ENCODE measurements at places on chromosomes 16 and 17.
A peak's percentile ranks its signal among the peaks of the same experiment; 100 is the strongest.

GRCh38 chr16:31177136-31177535 is 2.8 kb upstream of the FUS start:
- DNase-seq, result no peak

DNA sequence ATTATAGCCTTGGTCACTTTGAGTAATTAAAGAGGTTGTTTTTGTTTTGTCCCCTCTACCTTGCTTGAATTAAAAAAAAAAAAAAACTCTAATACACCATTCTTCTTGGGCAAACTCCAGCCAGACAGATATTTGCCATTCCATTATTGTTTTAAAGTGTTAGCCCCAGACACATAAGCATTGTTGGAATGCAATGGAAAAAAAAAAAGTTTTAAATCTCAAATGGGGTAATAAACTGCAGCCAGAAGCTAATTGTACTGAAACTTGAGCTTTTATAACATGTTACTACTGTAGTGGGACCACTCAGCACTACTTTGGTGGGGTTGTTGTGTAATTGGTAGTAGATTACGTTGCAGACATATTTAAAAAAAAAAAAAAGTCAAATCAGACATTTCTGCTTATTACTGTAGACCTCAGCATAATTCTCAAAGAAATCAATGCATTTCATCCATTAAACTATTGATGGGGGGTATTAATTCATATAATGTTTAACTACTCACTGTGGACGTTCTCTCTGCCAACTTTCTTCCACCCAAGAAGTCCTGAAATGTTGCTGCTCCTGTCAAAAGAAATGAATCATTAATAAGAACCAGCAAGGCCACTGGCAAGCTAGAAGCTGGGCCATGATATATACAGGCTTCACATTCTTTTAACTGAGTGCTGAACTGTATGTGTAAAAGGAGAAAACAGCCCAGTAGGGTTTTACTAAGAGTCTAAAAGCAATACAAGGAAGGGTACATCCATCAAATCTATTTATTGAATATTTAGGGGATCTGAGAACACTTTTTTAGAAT is 626.6 kb upstream of the SOX9 start:
- no peak for DNase-seq

DNA sequence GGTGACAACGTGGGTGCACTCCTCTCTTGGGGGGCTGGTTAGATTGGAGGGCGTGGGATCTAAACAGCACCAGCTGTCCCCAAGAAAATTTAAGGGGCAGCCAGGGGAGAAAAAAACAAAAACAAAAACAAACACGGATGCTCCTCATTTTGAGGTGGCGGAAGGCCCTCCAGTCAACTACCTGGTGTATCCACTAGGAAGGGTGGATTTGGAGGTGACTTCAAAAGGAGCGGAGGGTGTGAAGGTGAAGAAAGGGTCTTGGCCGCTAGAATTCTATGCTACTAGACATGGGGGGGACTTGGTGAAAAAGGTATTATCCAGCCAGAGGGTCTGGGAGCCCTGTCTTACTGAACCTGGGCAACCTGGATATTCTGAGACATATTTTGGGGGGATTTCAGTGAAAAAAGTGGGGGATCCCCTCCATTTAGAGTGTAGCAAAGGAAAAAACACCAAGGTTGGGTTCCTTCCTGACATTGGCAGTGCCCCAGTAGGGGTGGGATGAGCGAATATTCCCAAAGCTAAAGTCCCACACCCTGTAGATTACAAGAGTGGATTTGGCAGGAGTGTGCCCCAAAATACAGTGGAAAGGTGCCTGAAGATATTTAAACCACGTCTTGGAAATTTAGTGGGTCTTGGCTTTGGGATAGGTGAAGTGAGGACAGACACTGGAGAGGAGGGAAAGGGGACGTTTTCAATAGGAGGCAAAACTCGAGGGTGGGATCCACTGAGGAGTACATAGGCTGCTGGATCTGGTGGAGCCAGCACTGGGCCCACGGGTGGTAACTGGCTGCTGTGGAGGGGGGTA is 454 bp upstream of the FGF11 start:
- DNase-seq, result no peak

- DNase-seq, result no peak
These were observed 117.3 kb upstream of the TBX2 start for GRCh38 chr17:61282377-61282776.

GRCh38 chr17:82222816-82223215 is 6.0 kb upstream of the SLC16A3 start:
- no peak for DNase-seq

DNA sequence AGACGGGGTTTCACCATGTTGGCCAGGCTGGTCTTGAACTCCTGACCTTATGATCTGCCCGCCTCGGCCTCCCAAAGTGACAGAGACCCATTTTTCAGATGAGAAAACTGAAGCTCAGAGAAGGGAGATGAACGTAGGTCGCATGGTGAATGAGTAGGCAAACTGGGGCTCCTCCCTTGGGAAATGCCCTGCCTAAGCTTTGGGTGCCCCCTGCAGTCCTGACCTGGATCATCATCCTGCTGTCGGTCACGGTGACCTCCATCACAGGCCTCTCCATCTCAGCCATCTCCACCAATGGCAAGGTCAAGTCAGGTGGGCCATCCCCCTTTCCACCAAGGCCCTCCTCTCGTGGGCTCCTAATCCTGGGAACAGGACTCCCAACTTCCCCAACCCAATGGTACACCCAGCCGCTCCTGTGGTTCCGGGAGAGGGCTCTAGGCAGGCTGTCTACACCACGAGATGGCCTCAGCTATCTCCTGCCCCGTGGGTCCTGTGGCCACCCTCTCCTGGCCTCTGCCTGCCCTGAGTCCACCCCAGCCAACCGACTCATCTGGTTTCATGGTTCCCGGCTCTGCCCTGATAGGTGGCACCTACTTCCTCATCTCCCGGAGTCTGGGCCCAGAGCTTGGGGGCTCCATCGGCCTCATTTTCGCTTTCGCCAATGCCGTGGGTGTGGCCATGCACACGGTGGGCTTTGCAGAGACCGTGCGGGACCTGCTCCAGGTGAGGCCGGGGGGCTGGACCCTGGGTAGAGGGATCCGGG is 4.7 kb downstream of the SLC12A3 start:
- DNase-seq, result no peak

GRCh38 chr17:48816774-48817590 is at the start of gene TTLL6:
Gene TTLL6 (minus strand): TSS chr17:48817229. CDS start chr17:48817072, 157 bp downstream.
- peak; percentile 96 for DNase-seq

DNA sequence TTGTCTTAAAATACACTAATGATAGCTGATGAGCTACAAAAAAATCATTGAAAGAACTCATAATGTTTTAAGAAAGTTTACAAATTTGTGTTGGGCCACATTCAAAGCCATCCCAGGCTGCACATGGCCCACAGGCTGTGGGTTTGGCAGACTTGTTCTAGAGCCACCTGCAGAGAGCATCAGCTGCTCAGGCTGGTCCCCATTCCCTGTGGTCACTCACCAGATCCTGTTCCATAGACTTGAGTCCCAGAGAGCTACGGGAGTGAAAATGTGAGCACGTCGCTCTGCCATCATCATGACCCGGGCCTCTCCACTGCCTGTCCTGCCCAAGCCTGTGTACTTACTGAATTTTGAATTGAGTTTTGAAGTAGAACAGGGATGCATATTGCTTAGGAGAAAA is 6.9 kb downstream of the SLC26A11 start:
- DNase-seq, result no peak

DNA sequence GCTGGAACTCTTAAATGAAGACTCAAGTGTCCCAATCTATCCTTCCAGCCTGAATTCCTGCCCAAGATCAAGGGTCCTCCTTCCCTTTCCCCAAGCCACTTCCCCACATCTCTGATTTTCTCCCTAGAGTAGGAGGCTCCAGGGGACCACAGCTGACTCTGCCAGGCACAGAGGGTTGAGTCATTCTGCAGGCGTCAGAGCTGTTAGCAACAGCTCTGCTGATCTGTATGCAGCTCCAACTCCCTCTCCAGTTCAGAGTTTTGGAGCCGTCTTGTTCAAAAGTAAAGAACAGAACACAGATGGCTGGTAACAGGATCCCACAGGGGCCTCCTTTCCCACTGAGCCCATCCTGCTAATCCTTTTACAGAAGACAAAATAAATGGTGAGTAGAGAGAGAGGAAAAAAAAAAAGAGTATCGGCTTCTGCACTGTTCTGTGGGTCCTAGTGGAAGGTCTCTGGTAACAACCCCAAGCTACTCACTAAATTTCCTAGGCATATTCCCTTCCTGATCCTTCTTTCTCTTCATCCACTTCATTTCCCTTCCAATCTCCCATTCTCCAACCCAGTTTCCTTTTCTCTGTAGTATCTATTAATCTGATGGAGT is 13.4 kb upstream of the TAOK1 start:
- DNase-seq, result no peak

- DNase-seq, result no peak
These were observed 109.2 kb upstream of the NUDT7 start for GRCh38 chr16:77613095-77613494.

GRCh38 chr17:1870592-1870991 is 40.8 kb downstream of the RPA1 start:
- DNase-seq, result no peak

DNA sequence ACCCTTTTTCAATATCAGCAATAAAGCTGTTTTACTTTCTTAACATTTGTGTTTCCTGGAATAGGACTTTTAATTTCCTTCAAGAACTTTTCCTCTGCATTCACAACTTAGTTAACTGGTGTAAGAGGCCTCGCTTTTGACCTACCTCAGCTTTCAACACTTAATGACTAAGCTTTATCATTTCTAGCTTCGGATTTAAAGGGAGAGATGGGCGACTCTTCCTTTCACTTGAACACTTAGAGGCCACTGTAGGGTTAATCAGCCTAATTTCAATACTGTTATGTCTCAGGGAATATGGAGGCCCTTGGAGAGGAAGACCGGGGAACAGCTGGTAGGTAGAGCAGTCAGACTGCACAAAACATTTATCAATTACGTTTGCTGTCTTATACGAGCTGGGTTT is 4.7 kb downstream of the SYNRG start:
- DNase-seq, result no peak

- DNase-seq, result no peak
These were observed 78.9 kb downstream of the CNGB1 start for GRCh38 chr16:57892041-57892440.

- DNase-seq, result no peak
These were observed 7.7 kb downstream of the WNT3 start for GRCh38 chr17:46810837-46811236.

DNA sequence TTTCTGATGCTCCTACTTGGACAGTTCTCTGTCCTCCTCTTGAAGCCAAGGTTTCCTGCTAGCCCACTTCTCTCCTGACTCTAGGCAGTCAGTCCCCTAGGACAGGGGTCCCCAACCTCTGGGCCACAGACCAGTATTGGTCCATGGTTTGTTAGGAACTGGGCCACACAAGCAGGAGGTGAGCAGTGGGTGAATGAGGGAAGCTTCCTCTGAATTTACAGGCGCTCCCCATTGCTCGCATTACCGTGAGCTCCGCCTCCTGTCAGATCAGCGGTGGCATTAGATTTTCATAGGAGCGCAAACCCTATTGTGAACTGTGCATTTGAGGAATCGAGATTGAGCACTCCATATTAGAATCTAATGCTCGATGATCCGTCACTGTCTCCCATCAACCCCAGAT is 55.7 kb downstream of the GNA13 start:
- no peak for DNase-seq

DNA sequence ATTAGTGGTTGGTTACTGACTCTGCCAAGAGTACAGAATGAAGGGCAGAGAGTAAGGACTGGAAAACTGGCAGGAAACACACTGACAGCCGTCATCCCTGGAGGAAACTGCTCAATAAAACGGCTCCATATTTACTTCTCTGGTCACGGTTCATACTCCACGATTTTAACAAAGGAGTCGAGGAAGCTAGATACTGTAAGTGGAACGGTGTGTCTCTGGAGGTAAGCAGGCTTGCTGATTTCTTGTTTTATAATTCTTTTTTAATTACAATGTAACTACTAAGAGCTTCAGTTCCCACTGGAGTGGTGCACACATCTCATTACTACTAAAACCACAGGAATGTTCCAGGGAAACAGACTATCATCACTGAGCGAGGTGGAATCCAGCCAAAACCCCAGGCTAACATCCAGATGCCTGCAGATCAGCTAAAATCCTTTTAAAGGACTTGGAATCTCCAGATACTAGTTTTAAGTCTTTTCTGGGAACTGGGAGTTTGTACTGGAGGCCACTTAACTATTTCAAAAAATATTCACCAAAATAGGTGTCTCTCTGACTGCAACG is 17.8 kb downstream of the SERPINF1 start:
- DNase-seq, result no peak

DNA sequence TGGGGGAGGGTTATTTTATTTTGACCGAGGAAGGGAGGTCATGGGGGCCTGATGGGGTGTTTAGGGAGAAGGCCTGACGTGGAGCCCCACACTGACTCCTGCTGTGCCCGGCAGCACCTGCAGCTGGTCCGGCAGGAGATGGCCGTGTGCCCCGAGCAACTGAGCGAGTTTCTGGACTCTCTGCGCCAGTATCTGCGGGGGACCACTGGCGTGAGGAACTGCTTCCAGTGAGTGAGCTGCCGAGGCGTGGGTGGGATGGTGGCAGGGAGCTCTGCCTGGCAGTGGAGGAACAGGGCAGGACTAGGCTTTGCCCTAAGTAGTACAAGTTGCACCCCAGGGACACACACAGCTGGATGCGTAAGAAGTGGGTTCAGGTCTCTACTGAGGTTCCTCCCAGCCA is 30.0 kb downstream of the NECAB2 start:
- DNase-seq, result no peak

- DNase-seq, result no peak
These were observed 48.1 kb downstream of the HS3ST2 start for GRCh38 chr16:22862046-22862445.

- no peak for DNase-seq
These were observed 674.0 kb upstream of the SOX9 start for GRCh38 chr17:71446645-71447437.

- no peak for DNase-seq
These were observed 1034.8 kb upstream of the RBFOX1 start for GRCh38 chr16:6297666-6298410.

DNA sequence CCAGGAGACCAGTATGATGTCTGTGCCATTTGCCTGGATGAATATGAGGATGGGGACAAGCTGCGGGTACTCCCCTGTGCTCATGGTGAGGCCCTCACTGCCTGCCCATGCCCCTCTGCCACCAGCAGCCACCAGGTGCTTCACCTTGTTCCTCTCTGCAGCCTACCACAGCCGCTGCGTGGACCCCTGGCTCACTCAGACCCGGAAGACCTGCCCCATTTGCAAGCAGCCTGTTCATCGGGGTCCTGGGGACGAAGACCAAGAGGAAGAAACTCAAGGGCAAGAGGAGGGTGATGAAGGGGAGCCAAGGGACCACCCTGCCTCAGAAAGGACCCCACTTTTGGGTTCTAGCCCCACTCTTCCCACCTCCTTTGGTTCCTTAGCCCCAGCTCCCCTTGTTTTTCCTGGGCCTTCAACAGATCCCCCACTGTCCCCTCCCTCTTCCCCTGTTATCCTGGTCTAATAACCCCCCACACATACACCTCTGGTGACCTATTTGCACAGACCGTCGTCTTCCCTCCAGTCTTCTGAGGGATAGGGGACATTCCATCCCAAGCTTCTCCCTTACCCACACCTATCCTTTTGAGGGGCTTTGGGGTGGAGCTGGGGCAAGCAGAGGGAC is 3.7 kb downstream of the PFN1 start:
- DNase-seq, result no peak
